ENCODE measurements at places on chromosomes 1 and 21.

DNA sequence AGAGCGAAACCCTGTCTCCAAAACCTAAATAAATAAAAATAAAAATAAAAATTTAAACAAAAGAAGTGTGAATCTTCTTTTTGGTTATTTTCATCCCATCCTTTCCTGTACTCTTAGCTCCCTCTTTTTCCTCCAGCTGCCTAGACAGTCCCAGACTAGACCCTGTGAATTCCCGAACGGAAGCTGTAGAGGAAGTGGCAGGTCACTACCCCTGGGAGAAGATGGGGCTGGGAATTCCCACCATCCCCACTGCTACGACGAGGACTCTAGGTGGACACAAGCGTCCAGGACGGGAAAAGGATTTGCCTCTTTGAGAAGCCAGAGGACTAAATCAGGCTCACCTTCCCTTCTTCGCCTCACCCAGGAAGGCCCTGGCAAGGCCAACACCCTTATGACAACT lies 12.6 kb downstream of the RHBDL2 start:
- DNase-seq = no peak

DNA sequence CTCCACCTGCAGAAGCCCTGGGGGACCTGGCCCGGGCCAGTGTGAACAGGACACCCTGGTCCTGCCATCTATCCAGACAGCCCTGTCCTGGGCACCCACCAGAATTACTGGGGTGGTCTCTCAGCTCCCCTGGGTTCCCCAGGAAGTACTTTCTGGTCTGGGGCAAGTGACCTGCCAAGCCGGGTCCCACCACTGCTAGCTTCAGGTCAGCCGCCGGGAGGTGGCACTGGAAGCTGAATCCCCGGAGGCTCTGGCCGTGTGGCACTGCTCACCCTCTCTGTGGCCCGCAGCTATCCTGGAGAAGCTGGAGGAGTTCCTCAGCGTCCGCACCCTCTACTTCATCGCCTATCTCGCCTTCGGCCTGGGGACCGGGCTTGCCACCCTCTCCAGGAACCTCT lies 21.3 kb downstream of the SLC45A1 start:
- DNase-seq = no peak

- no peak for DNase-seq
Measured at GRCh38 chr1:100377590-100378361, 25.5 kb downstream of the CDC14A start.

DNA sequence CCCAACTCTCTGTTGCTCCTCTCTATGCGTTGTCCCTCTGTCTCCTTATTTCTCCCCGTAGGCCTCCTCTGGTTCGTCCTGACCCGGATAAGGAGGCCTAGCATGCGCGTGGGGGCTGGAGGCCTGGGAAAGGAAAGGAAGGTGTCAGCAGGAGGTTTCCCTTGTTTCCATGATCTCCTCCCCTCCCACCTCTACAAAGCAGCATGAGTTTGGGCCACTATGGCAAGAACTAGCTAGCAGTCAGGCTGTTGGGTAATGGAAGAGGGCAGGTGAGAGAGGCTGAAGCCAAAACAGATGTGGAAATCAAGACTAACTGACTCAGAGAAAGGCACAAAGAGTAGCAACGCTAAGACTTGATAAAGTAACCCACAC lies 687 bp upstream of the SEMA6C start:
- DNase-seq = no peak

GRCh38 chr1:229856009-229856650 lies 210.9 kb upstream of the GALNT2 start:
- DNase-seq = no peak

DNA sequence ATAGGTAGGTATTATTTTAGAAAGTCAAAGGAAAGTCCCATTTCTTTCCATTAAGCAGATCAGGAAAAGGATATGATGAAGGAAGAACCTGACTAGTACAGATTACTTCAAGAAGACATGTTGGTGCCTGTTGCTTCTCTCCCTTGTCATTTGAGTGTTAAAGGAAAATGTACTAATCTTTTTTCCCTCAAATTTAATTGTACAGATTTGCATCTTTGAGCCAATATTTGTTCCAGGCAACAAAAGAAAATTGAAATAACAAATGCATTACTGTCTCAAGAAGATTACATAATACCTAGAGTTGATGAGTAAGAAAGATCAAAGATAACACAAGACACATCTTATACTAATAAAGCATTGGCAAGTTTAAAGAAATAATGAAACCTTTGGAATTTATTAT lies 566.9 kb upstream of the ZP4 start:
- no peak for DNase-seq

- no peak for DNase-seq
Measured at GRCh38 chr1:180530501-180530900, 28.1 kb upstream of the ACBD6 start.

DNA sequence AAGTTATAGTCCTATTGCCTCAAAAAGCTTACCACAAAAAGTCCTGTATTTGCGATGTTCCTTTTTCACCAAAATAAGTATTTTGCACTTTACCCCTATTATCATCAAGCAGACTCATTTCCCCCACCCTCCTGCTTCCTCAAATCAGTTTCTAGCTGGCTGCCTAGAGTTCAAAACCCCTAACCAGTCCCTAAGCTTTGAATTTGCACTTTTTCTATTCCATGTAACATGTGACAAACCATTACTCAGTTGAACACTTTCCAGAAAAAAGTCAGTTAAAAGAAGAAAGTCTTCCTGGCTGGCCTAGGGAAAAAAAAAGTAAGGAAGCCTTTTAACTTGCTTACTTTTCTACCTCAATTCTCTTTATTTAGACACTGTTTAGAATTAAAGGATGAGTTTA lies 8.2 kb downstream of the CEP170 start:
- DNase-seq = no peak

GRCh38 chr21:28636752-28637691 lies 355.7 kb downstream of the LTN1 start:
- DNase-seq = no peak
